C1 segment of cervical spinal cord (tissue), 14 donors: ENCODE measurements at places on chromosomes 4 and X.

GRCh38 chr4:168154546-168155277, 62.4 kb downstream of the ANXA10 start:
- no peak for DNase-seq

GRCh38 chr4:185405296-185405999, 8.8 kb downstream of the ANKRD37 start:
- no peak for DNase-seq

- DNase-seq, result no peak
These were observed 41.9 kb downstream of the PCDH19 start for GRCh38 chrX:100368167-100368566.

GRCh38 chr4:175656649-175657048, 155.4 kb downstream of the GPM6A start:
- no peak for DNase-seq

GRCh38 chr4:181137351-181137750, 1105.9 kb upstream of the TENM3 start:
- no peak for DNase-seq

GRCh38 chr4:36753048-36753447, 471.6 kb downstream of the DTHD1 start:
- DNase-seq, result no peak

DNA sequence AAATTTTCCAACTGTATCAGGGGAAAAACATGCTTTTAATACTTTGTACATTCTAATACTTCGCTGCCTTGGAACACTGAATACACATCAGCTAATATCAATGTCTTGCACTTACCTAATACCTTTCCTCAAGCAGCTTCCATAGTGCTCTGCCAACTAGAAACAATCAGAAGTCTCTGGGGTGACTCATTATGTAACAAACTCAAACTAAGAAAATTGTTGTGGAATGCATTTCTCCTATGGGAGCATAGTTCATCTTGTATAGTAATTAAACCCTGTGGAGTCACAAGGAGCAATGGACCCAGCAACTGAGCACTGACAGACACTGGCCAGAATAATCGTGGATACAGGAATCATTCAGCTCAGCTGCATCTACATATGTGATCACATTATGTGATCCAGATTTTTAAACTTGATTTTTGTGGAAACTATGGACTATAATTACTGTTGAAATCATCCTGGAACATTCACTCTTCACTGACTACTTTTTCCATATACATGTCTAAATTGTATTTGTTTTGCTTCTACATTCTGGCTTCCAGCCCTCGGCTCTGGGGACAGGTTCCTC, 496.9 kb downstream of the TMA16 start:
- no peak for DNase-seq

GRCh38 chr4:73099143-73099542, 29.6 kb upstream of the COX18 start:
- DNase-seq, result no peak

DNA sequence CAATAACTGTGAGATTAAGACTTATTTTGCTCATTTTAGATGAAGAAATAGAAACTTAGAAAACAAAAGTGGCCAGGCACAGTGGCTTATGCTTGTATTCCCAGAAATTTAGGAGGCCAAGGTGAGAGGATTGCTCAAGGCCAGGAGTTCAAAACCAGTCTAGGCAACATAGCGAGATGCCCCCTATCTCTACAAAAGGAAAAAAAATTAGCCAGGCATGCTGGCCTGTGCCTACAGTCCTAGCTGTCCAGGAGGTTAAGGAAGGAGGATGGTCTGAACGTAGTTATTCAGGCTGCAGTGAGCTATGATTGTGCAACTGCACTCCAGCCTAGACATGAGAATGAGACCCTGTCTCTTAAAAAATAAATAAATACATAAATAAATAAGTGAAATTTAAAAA, 28.0 kb downstream of the APELA start:
- DNase-seq, result no peak

DNA sequence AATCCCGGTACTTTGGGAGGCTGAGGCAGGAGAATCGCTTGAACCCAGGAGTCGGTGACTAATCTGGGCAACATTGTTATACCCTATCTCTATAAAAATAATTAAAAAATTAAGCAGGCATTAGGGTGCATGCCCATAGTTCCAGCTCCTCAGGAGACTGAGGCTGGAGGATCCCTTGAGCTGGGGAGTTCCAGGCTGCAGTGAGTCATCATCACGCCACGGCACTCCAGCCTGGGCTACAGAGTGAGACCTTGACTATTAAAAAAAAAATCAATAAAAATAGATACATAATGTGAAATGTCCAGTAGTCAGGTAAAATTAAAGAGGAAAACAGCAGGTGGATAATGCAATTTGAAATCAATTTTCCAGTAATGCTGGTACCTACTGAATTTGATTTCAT, 14.6 kb downstream of the ADGRL3 start:
- DNase-seq, result no peak

DNA sequence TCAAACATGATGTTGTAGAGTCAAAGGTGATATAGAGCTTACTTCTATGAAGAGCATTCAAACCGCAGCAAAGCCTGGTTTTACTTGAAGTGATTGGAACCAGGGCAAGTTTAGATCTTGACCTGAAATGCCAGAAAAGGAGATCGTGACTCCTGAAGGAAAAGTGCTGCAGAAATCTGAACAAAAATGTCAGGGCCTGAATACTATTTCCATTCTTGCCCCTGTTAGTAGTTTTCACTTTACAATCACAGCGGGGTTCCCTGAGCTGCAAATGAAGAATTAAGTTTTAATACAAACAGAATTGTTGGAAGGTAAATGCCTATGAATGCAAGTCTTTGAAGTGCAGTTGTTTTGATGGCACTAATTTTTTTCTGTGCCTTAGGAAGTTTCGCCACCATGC, 4.1 kb downstream of the SLIT2 start:
- no peak for DNase-seq

GRCh38 chr4:140568507-140569306, at the start of gene UCP1:
UCP1 (minus strand) TSS chr4:140568961; CDS start chr4:140568729, 232 bp downstream.
- no peak for DNase-seq

DNA sequence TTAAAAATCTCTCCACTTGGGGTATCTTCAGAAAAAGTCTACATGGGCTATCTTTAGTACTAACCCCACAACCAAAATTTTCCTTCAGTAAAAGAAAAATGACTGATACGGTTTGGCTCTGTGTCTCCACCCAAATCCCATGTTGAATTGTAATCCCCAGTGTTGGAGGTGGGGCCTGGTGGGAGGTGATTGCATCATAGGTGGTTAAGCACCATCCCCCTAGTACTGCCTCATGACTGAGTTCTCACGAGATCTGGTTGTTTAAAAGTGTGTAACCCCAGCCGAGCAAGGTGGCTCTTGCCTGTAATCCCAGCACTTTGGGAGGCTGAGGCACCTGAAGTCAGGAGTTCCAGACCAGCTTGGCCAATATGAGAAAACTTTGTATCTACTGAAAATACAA, 66.8 kb downstream of the USP46 start:
- DNase-seq, result no peak

DNA sequence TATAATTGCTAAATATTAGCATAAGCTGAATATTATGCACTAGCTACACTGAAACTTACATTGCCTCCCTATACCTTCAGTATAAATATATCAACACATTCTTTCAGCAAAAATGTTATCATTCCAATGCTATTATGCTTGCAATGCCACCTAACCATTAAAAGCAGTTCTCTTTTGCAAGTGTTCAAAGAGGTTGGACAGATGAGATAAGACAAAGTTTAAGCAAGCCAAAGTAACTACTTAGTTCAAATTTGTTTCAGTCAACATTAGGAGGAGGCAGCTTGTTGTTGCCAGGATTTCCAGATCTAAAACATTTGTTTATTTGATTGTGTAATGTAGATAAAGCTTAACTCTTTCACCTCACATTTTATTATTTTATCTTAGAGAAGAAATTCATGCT, 323.9 kb upstream of the FAM241A start:
- DNase-seq, result no peak

DNA sequence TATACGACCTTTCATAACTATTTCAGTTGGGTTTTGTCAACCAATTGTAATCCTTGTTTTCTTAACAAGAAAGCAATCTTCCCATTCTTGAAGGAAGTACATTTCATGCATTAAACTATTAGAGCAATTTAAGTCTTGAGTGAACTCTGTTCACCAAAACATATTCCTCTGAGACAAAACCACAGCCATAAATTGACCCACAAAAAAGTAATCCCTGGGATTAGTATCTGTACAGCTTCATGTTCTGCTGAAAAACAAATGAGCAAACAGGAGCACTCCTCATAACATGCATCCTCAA, 207.0 kb upstream of the PDE5A start:
- DNase-seq, result no peak

GRCh38 chr4:67550451-67550850, 5.1 kb upstream of the CENPC start:
- no peak for DNase-seq

GRCh38 chrX:49058794-49059193, at the start of gene CCDC120:
CCDC120 (plus strand) TSS chrX:49058999; CDS start chrX:49062042, 3,043 bp downstream.
- no peak for DNase-seq

- DNase-seq, result no peak
These were observed 84.2 kb downstream of the NFKB1 start for GRCh38 chr4:102585329-102585728.

- no peak for DNase-seq
These were observed 15.0 kb downstream of the BRCC3 start for GRCh38 chrX:155086202-155086840.

DNA sequence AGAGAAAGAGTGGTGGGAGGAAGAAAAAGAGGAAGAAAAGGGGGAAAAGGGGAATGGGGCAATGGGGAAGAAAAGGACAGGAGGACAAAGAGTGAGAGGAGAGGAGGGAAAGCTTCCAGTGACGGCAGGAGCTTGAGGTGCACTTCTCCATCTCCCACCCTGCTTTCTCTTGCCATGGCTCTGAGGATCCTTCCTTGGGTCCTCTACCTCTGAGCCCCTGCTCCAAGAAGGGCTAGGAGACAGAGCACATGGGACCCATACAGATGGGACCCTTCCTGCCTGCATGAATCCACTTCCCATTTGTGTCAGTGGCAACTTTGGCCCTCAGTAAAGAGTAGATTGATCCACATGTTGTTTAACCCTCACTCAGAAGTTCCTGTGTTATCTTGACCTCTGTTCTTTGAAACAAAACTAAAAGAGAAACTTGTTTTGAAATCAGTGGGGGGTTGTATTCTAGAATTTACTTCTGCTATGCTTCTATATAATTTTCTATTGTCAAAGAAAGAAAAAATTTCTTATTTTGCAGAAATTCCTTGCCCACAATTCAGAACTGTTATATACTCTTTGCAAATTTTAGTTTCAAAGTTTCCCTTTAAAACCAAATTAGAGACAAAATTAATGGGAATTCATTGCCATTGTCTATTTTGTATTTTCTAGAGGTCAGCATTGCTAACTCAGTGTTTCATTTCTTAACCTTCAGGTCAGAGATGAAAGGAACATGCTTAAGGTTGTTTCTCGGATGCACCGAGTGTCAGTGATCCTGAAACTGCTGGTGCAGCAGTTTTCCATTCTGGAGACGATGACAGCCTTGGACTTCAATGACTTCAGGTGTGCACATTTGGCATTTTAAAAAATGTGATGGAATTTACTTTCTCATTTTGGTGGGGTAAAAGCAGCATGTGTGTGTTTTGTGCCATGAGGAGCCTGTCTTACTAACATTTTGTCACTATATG, 5.0 kb downstream of the TDO2 start:
- no peak for DNase-seq

DNA sequence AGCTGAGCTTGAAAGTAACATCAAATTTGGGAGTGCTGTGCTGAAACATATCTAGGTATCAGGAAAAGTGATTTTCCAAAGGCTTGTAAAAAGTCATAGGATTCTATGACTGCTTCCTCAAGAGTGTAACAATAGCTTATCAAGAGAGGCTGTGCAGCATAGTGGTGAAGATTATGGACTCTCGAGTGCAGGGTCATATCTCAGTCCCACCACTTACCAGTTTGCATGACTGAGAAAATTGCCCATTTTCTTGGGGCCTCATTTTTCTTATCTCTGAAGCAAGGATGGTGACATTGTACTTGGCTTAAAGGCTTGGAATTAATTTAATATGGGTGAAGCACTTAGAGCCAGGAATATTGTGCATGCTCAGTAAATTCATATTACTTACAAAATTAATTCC, 57.2 kb downstream of the AFF1 start:
- DNase-seq, result no peak

GRCh38 chr4:7388627-7389026, 46.1 kb downstream of the PSAPL1 start:
- DNase-seq, result no peak

GRCh38 chr4:121541696-121542095, 155.1 kb downstream of the ANXA5 start:
- no peak for DNase-seq

DNA sequence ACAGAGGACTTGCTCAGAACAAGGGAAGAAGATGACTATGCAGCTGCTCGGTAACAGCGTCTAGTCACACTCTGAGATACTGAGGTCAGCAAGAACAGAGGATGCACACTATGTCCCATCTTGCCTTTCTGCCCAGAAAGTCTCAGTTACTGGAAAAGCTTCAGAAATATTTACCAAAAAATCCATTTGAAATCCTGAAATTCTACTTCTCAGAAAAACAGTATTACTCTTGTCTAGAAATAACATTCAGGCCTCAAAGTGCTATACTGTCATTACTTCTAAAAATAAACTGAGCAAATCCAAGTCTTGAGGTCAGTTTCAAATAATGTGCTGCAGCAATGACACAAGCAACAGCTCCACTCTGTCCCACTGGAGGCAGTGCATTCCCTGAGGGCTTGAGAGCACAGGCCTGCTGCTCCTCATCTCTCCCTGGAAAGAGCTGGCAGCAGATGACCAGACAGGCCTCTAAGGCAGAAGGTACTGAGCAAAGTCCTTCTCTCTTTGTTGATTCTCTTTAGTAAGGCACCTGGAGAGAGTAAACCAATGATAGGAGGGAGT, 76.9 kb downstream of the CAMK2D start:
- DNase-seq, result peak; percentile 32

DNA sequence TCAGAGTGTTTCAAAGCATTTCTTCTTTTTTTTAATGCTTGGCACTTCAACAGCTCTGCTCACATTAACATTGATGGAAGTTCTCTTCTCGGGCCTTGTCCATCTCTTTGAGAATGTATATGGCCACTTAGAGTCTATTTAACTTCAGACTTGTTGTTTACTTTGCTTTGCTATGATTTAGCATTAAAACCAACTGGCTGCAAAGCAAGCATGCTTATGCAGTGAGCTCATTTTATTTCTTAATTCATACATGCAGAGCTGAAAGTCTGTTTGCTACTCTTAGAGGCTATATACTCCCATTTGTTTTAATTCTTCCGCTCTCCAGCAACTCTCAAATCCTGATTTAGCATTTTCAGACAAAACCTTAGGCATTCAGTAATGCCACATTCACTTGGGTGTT, 107.6 kb upstream of the PACRGL start:
- no peak for DNase-seq

DNA sequence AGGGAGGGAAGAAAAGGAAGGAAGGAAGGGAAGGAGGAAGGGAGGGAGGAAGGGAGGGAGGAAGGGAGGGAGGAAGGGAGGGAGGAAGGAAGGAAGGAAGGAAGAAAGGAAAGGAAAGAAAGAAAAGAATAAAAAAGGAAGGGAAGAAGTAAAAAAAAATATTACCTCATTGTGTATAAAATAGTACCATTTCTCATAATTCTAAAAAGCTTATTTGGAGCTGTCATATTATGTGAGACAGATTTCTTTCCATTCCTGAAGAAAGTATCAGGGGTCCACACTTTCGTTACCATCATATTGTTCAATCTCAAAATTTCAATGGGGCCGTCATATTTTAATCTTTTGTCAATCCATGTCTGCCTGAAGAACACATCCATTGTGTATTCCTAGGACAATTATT, 16.1 kb downstream of the GABRA4 start:
- no peak for DNase-seq
